ENCODE measurements at places on chromosomes 2 and 18.
A peak's percentile ranks its signal among the peaks of the same experiment; 100 is the strongest.

GRCh38 chr2:187544371-187545080 is 9.7 kb downstream of the TFPI start:
- DNase-seq: no peak

- no peak for DNase-seq
Observed at GRCh38 chr2:179768765-179769164, 92.6 kb downstream of the ZNF385B start.

- DNase-seq: no peak
Observed at GRCh38 chr2:80549901-80550300, 245.3 kb upstream of the LRRTM1 start.

DNA sequence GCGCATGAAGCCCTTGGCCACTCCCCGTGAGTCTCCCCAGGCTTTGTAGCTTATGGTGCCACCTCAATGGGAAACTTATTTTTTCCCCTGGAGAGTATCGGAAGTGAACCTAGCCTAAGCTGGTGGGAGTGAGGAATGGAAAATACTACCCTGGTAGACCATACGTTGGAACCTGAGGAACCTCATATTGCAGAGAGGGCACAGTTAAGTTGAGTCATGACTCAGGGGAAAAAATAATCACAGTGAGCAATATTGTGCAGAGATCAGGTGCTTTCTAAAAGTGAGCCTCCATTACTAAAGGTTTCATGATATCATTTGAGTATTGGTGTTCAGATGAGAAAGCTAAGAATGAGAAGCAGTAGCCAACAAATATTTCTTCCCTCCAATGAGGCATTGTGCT is 360.5 kb upstream of the NT5C1B start:
- no peak for DNase-seq

DNA sequence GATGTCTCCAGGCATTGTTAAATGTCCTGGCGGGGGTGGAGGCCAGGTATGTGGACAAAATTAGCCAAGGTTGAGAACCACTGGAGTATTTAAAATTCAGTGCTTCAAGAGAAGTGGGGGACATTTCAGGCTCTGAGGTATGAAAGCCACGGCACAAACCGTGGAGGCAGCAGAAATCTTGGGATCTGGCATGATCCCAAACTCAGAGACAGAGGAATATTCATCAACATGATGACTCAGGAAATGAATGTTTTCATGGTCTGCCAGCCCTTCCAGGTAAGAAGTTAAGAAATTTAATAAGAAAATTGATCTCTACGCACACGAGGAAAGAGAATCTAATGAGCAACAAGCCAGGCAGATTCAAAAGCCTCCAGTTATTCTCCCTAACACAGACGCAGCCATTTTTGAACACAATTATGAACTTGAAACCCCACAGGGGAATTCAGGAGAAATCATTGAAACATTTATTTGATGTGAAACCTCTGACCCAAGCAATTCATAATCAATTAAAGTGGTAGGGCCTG is 11.3 kb upstream of the GRP start:
- no peak for DNase-seq

DNA sequence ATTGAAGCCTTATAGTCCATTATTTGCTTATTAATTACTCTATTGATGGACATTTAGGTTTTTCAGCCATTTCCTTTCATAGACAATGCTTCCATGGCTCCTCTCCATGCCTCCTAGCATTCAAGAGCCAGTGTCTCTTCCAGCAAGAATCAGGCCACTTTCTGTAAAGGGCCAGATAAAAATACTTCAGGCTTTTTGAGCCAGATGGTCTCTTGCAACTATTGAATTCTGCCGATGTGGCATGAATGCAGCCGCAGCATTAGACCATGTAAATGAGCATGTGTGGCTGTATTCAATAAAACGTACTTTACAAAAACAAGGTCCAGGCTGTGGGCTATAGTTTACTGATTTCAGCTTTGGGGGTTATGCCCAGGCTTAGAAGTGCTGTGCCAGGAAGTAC is 38.5 kb downstream of the TRAF3IP1 start:
- no peak for DNase-seq

- DNase-seq: no peak
Observed at GRCh38 chr2:35081001-35081621, 1274.5 kb upstream of the CRIM1 start.

DNA sequence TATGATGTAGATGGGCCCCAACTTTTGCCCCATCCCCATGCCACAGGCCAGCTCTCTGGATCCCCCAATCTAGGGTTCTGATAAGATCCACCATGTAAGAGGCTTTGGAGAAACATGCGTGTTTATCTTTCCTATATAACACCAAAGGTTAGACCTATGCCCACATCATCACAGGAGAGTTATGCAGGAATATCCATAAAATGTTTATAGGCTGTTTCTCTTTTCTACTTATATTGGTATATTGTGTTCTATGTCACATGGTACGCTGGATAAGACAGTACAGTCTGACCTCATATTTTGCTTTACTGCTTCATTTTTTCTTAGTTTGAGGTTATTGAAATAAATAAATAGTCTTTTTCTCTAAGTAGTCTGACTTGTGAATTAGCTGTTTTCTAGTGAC is 1013.9 kb upstream of the GYPC start:
- DNase-seq: no peak

GRCh38 chr2:38097258-38097987 is 21.5 kb upstream of the CYP1B1 start:
- no peak for DNase-seq

GRCh38 chr2:193668557-193669323 is 1474.0 kb upstream of the TMEFF2 start:
- no peak for DNase-seq

DNA sequence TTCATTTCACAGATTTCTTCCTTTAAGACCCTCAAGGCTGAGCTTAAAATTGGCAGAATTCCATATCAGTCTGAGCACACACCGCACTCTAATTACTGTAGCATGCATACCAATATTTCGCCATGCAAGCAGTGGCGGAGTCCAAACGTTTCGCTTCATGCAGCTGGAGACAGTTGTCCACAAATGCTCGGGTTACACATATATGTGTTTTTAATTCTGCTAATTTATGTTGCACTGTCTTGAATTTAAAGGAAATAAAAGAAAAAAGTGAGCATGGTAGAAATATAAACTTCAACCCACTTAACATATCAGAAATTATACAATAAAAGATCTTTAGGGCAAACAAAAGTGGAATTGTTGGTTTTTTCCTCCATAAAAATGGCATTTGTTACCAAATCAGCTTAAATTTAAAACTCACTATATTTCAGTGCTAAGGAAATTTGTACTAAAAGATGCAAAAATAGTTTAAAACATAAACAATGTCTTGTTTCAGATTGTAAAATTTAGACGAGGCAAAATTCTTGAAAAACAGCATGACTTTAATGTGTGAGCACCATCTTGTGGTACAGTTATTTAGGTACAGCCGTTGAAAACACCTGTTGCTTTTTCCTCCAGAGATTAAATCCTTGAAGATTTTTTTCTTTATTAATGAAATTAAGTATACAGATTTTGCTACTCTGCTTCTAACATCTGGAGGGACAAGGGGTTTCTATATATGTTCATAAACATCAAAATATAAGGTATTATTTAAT is 24.1 kb upstream of the KANSL1L start:
- DNase-seq: no peak

GRCh38 chr18:63378919-63379638 is 12.1 kb upstream of the KDSR start:
- DNase-seq: no peak

- DNase-seq: no peak
Observed at GRCh38 chr18:79930020-79930642, 21.3 kb downstream of the SLC66A2 start.

GRCh38 chr2:150286730-150287362 is 200.6 kb downstream of the RND3 start:
- DNase-seq: no peak

- DNase-seq: no peak
Observed at GRCh38 chr2:1045109-1045508, 94.5 kb downstream of the SNTG2 start.

- peak; percentile 86 for DNase-seq
Observed at GRCh38 chr2:236078297-236079255, 89.6 kb downstream of the GBX2 start.

DNA sequence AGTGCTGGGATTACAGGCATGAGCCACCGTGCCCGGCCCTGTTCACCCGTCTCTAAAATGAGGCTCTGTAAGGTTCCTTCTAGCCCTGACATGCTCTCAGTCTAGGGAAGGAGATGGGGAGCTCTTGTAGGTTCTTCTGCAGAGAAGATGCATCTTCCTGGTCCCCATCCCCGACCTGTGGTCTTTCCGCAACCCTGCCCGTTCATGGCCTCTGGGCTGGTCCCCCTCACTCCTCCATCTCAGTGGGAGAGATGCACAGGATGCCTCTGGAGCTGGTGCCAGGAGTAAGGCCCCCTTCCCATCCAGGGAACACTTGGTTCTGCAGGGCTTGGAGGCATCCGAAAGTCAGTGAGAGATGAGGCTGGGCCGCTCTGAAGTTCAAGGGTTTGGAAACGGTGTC is 212.7 kb downstream of the KLHL29 start:
- no peak for DNase-seq

DNA sequence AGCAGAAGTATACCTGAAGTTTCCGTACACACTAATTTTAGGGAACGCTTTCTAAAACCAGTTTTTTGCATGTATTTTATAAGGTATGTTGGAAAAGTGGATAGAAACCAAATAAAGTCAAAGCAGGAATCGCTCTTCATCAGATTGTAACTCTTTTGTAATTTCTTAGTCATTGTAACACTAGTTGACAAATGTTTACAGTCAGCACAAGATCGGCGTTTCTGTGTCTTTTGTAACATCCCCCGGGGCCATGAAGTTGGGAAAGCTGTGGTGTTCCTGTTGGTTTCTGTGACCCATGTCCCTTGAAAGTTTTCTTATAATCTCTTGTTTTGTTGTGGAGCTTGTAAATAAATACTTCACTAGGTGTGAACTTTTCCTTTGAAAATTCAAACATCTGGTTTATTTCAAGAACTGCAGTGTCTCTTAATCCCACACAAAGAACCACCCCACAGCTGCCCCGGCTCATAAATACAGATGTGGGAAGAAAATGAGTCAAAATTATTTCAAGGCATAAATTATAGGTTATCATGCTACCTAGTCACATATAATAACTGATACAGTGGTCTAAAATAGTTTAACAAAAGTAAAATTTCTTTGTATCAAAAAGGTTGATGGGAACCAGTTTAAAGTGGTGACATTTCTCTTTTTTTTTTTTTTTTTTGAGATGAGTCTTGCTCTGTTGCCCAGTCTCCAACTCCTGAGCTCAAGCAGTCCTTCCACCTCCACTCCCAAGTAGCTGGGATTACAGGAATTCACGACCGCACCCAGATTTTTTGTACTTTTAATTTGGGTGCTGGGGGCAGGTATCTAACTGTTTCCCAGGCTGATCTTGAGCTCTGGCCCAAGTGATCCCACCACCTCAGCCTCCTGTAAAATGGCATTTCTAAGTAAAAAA is 751 bp upstream of the NMI start:
- peak; percentile 35 for DNase-seq

- no peak for DNase-seq
Observed at GRCh38 chr2:44107086-44107740, 61.5 kb upstream of the PPM1B start.

- no peak for DNase-seq
Observed at GRCh38 chr2:144546933-144547332, 27.0 kb upstream of the ZEB2 start.

DNA sequence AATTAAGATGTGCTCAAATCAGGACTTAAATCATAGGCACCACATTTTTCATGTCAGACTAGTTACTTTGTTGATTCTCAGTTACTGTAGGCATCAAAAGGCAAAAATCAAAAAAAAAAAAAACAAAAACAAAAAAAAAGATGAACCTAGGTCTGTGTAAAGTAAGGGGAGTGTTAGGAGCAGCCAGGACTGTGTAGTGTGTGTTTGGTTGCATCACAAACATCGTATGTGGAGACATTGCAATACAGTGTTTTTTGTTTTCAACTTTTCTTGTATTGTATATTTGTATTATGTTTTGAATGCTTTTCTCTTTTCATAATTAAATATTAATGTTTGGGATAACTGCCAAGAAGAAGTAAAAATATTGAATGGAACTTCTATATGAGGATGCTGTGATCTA is 82.1 kb downstream of the ACSL3 start:
- DNase-seq: no peak

GRCh38 chr2:139031722-139032121 is 251.5 kb upstream of the NXPH2 start:
- no peak for DNase-seq
